Aorta (tissue), 5 donors: ENCODE measurements at places on chromosomes 4 and X.

- peak; percentile 61 for DNase-seq
Observed at GRCh38 chr4:36244257-36245082, at the start of gene ARAP2. Gene ARAP2 (minus strand): TSS chr4:36244514. CDS start chr4:36229486, 15,028 bp downstream.

DNA sequence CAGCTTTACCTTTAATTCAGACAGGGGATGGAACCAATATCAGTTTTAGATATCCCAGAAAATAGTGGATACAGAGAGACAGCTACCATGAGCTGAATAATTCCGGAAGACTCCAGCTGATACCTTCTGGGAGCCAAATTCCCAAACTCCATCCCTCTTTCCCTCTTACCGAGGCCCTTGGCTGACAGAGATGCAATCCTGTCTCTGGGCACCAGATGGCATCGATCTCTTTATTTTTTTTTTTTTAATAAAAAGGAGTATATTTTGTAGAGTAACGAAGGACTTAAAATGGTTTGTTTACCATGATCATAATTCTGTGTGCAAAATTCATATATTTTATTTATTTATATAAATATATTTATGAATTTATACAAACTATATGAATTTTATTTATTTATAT lies 31.0 kb downstream of the RAB40A start:
- DNase-seq: no peak

DNA sequence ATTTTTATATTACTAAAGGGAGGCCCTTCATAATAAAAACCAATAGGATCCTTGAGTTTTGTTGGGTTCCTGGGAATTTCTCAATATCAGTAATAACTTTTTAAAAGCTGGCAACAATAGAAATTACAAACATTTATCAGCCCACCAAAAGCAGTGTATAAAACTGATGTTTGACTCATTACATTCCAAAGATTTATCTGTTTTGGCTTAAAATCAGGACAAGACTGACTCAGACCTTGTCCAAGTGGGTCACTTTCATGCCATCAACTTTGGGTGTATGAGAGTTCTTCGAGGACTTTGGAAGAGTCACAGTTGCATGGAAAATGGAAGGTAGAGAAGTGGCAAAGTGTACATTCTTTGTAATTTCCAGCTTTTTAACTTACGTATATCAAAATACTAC lies 102.8 kb downstream of the FRMPD4 start:
- no peak for DNase-seq

- DNase-seq: peak; percentile 30
Observed at GRCh38 chr4:3251691-3252479, 2.9 kb downstream of the MSANTD1 start.

DNA sequence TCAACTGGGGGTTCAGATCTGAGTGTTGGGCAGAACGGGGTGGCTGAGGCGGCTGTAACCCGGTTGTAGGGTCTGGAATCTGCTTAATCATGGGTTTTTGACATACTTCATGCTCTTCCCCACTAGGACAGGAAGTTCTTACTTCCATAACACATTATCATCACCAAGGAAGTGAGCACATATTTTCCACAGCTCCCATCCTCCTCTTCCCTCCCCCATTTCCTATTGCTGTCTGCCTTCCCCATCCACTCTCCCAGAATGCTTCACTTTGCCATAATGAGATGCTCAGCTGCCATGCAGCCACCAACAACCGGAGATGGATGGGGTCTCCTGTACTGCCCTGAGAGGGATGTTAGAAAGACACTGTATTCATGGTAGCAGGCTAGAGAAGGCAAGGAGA lies 6.4 kb upstream of the DCUN1D4 start:
- no peak for DNase-seq

- no peak for DNase-seq
Observed at GRCh38 chr4:152700151-152700550, 20.4 kb upstream of the TMEM154 start.

DNA sequence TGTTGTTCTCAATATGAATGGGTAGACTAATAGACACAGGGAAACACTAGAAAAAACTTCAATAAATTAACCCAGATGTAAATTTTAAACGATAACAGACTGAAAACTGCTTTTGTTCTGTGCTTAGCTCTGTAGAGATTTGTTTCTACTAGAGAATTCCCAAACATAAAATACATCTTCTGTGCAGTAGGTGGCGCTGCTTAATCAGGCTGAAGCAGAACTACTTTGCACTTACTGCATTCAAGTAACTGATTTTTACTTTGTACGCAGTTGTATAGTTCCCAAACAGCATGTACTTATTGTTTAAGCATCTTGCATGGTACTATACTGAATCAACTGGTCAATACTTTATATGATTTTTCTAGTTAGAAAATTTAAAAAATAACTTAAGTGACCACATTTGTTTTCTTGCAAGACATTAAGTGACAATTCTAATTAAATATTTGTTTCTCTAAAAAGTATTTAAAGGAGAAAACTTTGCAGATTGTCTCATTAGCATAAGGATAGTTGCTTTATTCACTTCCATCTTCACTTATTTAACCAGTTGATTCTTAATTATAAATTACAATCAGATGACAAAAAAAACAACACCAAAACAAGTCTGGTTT lies 490.6 kb downstream of the IL15 start:
- no peak for DNase-seq

DNA sequence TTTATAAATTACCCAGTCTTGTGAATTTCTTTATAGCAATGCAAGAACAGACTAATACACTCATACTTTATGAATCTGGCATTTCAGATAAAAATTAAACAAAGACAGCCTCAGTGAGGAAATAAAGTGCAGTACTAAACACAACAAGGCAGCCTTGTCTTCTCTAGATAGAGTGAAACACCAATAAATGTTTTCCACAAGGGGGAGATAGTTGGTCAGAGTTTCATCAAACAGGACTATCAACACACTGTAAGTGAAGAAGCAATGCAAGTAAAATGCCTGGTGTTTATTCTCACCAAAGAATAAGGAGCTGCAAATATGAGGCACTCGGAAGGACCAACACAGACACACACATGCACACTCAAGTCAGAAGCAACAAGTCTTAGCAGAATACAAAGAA lies 62.8 kb downstream of the FAM9B start:
- DNase-seq: no peak

DNA sequence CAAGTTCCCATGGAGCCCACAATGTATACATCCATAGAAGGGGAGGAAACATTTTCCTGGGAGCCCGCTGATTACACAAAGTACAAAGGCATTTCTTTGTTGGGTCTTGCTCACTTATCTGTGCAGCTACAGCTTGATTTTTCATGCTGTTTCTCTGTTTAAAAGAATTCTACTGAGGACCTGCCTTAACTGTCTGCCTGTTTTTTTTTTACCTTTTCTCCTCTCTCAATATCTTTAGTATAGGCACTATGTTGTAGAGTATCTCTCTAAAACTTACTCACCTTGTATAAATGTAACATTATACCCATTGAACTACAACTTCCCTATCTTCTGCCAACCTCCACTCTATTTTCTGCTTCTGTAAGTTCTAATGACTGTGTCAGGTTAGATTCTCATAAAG lies 494.6 kb upstream of the EPHA5 start:
- no peak for DNase-seq

DNA sequence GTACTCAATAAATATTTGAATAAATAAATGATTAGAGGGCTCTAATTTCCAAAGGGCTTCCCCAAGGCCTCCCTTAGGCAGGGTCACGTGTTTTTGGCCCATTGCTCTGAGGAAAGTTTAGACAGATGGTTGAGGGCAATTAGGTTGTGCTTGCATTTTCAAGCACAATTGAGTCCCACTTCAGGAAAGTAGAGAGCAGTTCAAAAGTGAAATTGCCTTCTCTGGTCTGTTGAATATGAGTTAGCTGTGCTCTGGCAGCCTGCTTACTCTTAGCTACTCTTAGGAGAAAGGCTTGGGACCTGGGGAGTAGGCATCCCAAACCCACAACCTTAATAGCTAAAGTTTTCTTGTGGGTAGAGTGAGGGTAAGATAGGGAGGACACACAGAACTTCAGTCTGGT lies 9.0 kb upstream of the DRP2 start:
- no peak for DNase-seq

GRCh38 chrX:46903458-46904242 lies 8.6 kb upstream of the JADE3 start:
- DNase-seq: peak; percentile 82

DNA sequence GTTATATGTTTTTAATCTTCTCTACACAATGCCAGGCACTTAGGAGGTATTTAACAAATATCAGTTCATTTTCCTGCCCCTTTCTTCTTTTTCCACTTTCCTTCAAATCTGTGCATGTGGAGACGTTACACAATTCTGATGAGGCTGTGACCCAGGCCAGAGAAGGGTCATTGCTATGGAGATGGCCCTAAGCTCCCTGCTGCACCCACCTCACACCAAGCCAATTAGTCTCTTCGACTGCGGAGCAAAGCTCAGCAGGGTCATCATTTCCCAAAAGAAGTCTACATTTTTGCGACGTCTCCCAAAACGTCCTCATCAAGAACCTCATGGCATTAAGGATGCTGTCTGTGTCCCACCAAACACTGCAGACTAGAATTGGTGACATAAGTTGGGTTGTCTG lies 28.9 kb upstream of the VEGFD start:
- DNase-seq: no peak

GRCh38 chr4:4386736-4387392 lies at the start of gene NSG1:
Gene NSG1 (plus strand): TSS chr4:4387102. CDS start chr4:4387630, 528 bp downstream.
- DNase-seq: no peak

- DNase-seq: no peak
Observed at GRCh38 chrX:3526071-3526470, 179.6 kb upstream of the MXRA5 start.

DNA sequence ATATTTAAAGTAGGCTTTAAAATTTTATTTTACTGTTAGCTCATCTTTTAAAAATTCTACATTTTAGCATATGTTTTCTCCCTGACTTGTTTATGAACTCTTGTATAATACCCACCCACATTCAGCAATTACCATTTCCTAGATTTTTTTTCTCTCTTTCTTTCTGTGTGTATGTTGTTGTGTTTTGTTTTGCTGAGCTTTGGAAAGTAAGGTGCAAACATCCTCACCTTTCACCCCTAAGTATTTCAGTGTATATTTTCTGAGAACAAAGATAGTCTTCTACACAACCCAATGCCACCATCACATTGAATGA lies 18.8 kb downstream of the GRPR start:
- DNase-seq: no peak

GRCh38 chr4:141900856-141901255 lies 264.5 kb downstream of the IL15 start:
- DNase-seq: no peak

GRCh38 chr4:3705236-3705987 lies 60.8 kb upstream of the ADRA2C start:
- DNase-seq: peak; percentile 26

DNA sequence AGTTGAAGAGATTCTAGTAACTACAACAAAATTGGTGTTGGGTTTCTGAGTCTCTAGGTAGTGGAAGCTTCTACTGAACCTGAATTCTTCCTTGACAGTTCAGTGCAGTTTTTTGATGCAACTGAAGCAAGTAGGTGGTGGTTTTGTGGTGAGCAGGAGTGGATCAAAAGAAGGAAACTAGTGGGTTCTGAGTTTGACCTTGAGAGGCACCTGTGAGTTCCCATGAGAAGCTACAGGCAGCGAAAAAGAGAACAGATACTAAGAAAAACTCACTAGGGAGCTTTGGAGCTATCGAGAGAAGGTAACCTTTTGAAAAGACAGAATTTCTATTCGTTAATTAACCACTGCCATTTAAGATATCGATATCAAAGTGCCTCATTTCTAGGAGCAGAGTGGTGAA lies 145.2 kb downstream of the PDHA2 start:
- DNase-seq: no peak

GRCh38 chr4:88969271-88969670 lies 87.7 kb downstream of the FAM13A start:
- DNase-seq: no peak

GRCh38 chr4:55087009-55087912 lies 38.1 kb downstream of the KDR start:
- no peak for DNase-seq

GRCh38 chr4:36283912-36284465 lies 2.6 kb downstream of the DTHD1 start:
- no peak for DNase-seq

DNA sequence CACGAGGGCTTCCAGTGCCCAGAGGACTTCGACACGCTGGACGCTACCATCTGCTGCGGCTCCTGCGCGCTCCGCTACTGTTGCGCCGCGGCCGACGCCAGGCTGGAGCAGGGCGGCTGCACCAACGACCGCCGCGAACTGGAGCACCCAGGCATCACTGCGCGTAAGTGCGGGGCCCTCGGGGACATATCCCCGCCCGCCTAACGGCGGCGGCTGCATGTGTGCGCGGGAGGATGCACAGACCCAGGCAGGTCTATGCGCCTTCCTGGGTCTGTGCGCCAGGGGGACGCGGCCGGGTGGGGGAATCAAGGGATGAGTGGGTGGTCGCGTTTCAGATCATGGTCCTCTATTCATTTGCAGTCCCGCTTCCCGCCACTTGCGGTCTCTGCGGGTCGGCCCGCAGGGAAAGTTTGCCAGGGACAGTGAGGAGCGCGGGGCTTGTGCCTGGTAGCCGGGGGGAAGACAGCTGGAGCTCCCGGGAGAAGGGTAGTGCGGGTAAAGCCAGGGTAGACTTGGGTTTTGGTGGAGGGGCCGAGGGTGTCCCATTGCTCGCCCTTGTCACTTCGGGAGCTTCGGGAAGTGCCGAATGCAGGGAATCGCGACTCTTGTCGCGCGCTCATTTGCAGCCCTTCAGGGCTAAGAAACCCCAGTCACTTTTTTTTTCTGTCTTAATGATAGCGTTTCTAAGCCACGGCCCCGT lies 1.0 kb downstream of the SHISA3 start:
- peak; percentile 50 for DNase-seq

DNA sequence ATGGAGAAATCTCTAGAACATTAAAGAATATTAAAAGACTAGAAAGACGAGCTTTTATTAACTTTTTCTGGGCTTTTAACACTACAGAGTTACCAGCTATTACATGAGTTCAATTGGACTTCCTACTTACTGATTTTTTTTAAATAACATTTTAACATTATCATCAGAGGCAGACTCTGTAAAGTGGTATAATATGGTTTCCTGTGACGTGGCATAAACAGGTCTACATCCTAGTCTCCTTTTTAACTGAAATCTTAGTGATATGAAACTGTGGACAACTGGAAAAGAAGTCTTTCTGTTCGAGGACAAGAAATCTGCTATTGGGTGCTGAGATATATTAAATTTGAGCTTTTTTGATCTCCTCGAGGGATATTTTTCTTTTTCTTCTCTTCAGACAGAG lies 48.7 kb upstream of the ABCG2 start:
- no peak for DNase-seq

DNA sequence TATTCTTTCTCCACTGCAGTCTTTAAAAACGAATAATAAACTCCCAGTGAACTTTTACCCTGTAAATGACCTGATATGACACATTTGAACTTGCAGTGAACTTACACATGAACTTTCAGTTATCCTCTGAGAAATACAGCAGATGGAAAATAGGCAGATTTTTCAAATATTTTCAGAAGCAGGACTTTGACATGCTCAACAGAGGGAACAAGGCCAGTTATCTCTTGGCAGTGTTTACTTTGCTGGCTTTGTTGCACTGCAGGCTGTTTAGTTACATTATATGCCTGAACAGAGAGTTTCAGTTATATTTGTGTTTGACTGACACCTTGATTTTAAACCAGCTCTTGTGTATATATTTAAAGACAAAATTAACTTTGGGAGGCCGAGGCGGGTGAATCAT lies 47.6 kb upstream of the FGG start:
- DNase-seq: no peak
